ENCODE measurements at places on chromosomes 1 and 21.
A peak's percentile ranks its signal among the peaks of the same experiment; 100 is the strongest.

DNA sequence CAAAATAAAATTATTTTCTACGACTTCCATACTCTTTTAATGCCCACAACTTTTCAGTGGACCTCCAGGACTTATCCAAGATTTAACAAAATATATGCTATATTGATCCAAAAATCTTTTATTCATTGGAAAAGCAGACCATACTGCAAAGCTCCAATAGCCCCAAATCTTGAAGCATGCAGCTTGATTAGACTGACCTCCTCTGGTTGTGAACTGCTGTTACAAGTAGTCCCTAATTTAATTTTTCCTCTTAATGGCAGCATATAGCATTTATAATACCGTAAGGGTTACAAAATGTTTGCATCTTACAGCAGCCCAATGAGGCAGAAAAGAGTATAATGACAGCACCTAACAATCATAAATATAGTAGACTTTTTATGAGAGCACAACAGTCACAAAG is 49.8 kb downstream of the TPR start:
- DNase-seq = peak; percentile 3

- DNase-seq = no peak
Observed at GRCh38 chr1:81391125-81391828, 409.5 kb upstream of the ADGRL2 start.

GRCh38 chr21:45072738-45073300 is 1.6 kb upstream of the ADARB1 start:
- no peak for DNase-seq

GRCh38 chr1:23403038-23403336 is 21.6 kb downstream of the TCEA3 start:
- DNase-seq = peak; percentile 90

GRCh38 chr1:234970401-234970730 is 158.3 kb downstream of the TOMM20 start:
- DNase-seq = no peak

- peak; percentile 6 for DNase-seq
Observed at GRCh38 chr1:107110326-107110725, 30.5 kb upstream of the NTNG1 start.

- DNase-seq = no peak
Observed at GRCh38 chr1:1041873-1042272, 22.0 kb downstream of the AGRN start.

DNA sequence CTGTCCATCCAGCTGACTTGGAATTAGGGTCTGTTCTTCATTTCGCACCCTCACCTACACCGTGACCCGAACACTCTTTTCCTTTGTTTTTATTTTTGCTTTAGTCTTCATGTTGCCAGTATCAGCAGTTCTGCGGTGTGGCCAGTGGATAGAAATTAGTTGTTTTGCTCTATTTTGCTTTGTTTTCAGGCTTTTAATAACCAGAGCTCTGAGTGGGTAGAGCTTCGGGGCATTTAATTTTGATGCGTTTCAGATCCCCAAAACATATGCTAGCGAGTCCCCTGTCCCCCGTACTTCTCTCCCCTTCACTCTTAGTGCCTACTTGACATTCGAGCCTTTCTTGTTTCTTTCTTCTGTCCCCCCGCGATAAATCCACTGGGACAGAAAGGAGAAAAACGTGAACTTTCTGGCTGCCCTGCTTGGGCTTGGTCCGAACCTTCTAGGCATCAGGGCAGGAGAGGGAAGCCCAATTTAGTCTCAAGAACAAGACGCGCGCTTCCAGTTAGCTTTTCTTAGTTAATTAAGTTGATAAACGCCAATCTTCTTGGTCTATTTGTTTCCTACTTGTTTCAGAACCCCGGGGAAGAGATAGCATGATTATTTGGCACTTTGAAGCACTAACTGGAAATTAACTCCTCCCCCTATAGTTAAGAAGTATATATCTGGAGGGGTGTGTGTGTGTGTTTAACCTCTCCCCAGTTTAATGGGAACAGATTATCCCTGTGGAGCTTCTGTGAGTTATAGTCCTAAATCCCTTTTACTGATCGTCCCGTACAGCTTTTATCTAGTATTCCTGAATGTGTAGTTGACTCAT is 839 bp downstream of the SWT1 start:
- DNase-seq = peak; percentile 10

GRCh38 chr1:159296706-159297375 is 5.3 kb upstream of the FCER1A start:
- DNase-seq = no peak

DNA sequence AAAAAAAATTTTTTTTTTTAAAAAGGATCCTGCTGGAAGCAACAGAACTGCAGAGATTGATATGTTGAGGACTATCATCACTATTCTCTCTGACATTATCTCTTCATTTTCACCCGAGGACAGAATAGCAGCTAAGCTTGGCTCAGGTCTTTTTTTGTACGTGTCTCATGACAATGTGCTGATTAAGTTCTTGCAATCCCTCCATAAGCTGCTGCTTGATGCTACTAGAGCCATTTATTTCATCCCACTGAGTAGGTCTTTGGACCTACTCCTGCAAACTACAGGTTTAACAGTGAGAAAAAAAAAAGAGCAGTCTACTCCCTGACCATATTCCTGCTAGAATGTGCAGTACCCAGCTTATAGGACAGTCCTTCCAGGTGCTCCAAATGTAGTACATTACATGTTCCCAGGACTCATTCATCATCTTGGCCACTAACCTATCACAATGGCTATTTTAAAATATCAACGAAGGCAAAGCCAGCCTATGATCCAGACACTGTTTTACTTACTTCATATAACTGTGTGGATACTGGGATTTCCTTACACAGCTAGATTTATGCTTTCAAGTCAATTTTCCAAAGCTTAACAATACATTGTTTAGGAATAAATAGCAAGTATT is 54.1 kb downstream of the ARHGAP29 start:
- no peak for DNase-seq

GRCh38 chr1:10045480-10046355 is 13.0 kb downstream of the UBE4B start:
- no peak for DNase-seq

DNA sequence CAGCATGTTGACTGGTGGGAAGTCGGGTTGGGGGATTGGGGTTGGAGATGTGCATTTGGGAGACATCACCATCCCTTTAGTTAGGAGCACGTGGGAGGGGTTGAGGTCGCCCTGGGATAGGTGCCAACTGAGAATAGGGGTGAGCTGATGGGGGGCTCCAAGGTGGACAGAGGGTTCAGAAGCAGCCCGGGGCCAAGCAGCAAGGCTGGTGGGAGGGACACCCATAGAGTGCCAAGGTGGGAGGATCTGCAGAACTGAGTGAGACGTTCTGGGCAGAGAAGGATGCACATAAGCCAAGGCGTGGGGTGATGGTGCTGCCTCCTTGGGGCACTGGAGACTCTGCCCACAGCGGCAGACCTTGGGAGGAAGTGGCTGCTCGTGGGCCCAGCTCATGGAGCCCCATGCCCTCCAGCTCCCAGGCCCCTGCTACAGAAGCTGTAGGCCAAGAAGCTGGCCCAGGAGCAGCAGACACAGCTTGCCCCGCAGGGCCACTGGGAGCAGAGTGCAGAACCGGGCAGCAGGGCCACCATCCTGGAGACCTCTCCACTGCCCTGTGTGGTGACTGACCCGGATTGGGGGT is 31.4 kb upstream of the PKP1 start:
- no peak for DNase-seq

DNA sequence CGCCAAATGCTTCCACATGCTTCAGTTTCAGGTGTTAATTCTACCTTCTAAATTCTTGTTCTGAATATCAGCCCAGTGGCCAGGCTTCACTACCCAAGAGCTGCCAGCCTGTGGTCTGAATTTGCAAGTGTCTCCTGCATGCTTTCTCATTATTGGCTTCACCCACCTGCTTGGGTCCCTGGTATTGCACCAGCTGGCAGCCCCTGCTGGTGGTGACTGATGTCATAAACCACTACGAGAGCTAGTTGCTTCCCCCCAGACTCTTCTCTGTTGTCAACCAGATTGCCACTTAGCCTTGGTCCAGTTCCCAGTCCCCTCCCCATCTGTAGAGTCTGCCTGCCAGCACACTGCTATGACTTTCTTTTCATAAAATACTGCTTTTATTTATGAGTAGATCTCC is 197.7 kb upstream of the DUSP10 start:
- no peak for DNase-seq

DNA sequence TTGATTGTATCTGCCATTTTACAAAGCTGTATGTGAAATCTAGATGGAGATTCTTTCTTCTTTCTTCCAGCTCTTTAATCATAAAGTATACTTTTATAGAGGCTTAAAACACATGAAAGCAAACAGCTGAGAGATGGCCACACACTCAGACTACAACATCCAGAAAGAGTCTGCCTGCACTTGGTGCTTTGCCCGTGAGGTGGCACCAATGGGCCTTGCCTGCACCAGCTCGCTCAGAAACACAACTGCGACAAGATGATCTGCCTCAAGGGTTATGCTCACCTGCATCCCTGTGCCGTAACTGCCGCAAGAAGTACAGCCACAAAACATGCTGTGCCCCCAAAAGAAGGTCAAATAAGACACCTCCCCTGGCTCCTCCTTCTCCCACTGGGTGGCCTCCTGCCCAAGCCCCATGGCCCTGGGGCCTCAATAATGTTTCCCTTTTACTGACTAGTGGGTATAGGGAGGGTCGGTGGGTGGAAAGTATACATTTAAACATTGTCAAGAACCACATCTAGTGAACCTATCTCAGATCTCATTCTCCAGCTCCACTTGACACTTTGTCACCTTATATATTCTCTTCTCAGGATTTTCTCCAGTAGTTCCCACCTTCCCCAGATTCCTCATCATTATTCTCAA is 66.7 kb upstream of the ANGPTL3 start:
- DNase-seq = peak; percentile 49

- no peak for DNase-seq
Observed at GRCh38 chr1:71618191-71618590, 537.4 kb upstream of the ZRANB2 start.
